ENCODE measurements at places on chromosomes 5 and 9.

GRCh38 chr5:172700365-172701290 is 59.6 kb downstream of the NEURL1B start:
- DNase-seq = no peak

GRCh38 chr5:174625591-174626350 is 98.6 kb upstream of the MSX2 start:
- DNase-seq = no peak

GRCh38 chr5:14790220-14790619 is 81.4 kb downstream of the ANKH start:
- DNase-seq = no peak

GRCh38 chr5:40743771-40744170 is 12.0 kb downstream of the TTC33 start:
- no peak for DNase-seq

GRCh38 chr5:40165789-40166728 is 513.7 kb upstream of the PTGER4 start:
- DNase-seq = no peak

- DNase-seq = peak; percentile 3
Observed at GRCh38 chr5:117454716-117455212, 880.1 kb upstream of the SEMA6A start.

- peak; percentile 53 for DNase-seq
Observed at GRCh38 chr5:149240354-149240998, 31.2 kb upstream of the AFAP1L1 start.

DNA sequence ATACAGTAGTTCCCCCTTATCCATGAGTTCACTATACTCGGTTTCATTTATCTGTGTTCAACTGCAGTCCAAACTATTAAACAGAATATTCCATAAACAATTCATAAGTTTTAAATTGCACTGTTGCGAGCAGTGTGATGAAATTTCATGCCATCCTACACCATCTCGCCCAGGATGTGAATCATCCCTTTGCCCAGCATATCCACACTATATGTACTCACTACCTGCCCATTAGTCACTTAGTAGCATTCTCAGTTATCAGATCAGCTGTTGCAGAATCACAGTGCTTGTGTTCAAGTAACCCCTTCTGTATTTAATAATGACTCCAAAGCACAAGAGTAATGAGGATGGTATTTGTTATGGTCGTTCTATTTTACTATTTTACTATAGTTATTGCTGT is 51.5 kb downstream of the SHOC1 start:
- no peak for DNase-seq

GRCh38 chr9:6711403-6711802 is 46.4 kb upstream of the KDM4C start:
- DNase-seq = no peak

GRCh38 chr5:80092486-80093107 is 57.4 kb downstream of the THBS4 start:
- no peak for DNase-seq

DNA sequence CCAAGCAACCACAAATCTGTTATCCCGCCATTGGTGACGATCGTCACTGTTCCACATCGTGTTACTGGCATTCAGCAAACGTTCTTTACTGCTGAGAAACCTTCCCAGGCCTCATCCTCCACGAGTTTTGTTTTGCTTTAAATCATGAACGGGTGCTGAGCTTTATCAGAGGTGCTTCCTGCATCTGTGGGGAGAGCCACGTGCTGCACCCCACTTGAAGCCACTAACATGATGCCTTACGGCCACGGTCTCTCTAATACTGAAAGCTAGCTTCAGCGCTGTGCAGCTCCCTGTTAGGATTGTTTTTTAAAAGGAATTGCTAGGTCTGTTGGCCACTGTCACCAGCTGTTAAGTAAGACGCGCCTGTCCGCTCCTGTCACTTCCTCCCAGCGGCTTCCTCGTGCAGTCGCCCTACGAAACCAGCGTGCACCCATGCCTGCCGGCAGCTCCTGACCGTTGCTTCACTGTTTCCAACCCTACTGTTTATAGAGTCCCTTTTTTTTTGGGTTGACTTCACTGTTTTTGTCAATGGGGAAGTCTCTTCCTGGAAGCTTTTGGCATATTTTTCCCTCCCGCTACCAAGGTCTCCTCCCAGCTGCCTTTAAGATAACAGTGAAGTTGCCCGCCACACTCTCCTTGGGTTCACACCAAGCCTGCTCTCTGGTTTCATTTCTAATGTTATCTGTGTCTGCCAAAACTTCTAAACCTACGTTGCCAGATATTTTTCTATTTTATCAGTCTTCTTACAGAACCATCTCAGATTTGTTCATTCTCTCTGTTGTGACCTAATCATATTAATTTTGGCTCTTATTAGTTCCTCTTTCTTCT is 20.3 kb downstream of the LPCAT1 start:
- no peak for DNase-seq

DNA sequence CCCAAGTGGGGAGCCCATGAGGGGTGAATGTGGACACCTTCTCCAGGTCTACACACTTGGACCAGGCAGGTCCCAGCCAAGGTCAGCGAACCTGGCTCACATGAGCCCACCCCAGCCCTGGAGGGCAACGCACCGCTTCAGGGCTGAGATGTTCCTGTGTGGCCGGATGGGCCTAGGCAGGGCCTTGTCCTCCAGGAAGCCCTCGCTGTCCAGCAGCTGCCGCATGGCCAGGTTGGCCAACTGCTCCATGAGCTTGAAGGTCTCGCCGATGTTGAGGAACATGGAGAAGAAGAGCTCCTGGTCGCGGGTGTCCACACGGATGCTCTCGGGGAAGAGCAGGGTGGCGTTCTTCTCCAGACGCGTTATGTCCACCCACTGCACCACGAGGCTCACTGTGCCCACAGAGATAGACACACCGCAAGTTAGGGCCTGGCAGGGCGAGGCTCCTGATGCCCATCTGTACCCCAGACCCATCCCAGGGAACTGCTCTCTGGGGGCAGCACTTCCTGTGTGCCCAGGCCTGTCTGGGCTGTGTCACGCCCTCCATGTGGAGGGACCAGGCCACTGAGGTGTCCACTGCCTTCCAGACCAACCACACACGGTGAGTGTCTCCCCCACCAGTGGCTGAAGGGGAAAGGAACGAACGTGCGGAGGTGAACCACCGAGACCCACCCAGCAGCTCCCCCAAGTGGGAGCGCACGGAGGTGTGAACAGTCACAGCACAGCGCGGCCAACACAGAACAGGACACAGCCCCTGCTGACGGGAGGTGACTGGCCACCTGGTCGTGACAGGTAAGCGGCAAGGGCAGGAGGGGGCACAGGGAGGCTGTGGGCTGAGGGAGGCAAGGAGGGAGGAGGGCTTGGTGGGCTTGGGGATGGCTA is 14.4 kb downstream of the TBC1D9B start:
- no peak for DNase-seq

GRCh38 chr5:136120529-136120928 is 12.1 kb upstream of the SMAD5 start:
- DNase-seq = no peak

DNA sequence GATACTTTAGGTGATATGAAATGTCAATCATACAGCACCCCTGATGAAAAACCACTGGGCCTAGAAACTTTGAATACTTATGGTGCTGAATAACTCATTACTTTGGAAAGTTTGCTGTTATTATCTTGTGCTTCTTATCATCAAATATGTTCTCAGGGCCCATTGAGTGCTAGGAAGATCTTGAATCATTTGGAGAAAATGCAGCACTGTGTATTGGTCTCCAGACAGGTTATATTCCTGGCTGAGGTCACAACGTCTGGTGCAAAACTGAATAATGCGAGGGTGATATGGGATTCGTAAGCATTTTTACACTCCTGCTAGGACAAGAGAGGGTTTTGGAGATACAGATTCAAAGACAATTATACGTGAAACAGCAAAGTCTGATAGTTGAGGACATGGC is 249.4 kb upstream of the TNC start:
- no peak for DNase-seq

GRCh38 chr9:98135558-98135934 is 16.5 kb upstream of the TRIM14 start:
- DNase-seq = no peak

DNA sequence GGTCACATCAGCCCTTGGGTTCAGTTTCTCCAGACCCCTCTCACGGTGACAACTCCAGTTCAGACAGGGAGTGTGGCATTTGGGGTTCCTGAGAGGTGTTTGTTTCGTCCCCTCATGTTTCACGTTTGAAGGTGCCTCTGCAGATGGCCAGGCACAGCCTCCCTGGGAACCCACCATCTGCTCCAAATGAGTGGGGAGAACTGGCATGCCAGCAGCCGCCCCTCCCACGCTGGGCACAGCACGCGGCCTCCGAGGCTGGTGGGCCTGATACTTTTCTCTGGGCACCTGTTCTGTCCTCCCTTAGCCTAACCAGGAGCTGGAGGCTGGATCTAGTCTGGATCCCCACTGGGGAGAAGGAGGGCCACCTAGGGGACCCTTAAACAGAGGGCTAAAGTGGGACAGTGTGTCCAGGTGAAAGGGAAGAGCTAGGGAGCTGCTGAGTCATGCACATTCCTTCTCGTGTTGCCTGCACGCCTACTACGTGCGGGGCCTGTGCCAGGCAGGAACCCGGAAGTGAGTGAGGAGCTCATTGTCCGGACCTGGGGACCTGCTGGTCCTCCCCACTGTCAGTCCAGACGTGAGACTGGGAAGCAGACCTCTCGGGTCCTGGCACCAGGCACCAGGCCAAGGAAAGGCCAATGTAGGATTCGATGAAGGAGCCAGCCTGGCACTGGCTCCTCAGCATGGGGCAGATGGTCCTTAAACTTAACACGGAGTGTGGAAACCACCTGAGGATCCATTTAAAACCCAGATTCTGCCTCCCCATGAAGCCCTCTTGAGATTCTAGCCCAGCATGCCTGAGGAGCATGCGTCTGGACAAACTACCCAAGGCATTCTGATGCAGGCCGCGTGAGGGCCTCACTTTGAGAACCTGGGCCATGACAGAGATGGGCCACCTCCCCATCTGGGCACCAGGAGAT is 11.7 kb downstream of the DNM1 start:
- no peak for DNase-seq

DNA sequence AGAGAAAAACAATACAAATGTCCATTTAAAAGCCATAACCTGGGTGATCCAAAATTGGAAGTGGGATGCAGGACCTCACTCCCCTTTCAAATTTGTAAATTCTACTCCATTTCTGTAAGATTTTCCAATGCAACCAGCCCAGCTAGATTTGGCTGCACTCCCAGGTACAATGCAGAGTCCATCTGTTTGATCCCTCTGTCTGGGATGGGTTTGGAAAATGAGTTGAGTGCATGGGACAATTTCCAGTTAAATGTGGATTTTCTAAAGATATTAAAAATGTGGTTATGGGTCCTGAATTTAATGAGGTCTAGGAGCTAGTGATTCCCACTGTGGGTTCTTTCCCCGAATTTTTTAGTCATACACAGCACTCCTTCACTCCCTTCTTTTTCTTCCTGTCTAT is 104.0 kb upstream of the ATP10B start:
- no peak for DNase-seq

DNA sequence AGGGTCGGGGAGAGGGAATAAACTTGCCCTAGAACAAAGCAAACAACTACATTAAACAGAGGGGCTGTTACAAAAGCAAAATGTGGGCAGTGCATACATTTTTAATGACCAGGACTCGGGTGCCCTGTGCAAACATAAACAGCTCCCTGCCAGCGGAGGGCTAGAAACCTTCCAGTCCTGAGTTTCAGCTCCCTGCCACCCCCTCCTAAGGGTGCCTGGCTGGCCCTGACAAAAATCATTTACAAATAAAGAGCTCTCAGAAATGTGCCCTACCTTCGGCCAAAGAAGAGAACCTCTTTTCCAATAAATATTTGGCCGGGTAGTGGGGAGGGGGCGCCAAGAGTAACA is 29.5 kb downstream of the FOXD1 start:
- DNase-seq = no peak

DNA sequence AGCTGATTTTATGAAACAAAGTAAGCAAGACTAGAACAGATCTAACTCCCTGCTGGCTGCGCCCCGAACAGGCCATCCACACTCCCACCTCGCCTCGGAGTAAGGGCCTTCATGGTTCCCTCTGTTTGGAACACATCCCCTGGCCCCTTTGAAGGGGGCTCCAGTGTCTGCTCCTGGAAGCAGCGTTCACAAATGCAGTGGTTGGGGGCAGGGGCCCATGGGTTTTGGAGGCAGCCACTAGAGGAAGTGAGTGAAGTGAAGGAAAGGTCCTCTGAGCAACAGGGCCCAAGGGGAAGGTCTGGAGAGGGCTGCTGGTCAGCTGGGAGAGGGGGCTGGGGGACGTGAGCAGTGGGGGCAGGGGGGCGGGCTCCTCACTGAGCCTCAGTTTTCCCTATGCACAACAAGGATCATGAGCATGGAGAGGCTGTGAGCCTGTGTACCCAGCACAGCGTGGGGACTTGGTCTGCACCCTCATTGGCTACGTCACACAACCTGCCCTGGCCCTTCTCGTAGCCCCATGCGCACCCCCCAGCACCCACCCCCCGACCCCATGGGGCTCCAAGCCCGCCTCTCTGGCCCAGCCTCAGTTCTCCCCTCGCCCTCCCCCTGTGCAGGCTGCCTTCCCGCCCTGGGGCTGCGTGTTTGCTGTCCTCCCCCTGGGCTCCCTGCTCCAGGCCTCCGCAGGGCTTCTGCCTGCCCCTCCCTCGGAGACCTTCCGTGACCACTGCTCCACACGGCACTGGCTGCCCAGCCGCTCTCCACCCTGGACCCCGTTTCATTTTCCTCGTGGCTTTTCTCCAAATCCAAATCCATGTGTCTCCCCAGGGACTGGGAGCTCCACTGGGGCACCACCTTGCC is 39.5 kb downstream of the RASGEF1C start:
- no peak for DNase-seq

DNA sequence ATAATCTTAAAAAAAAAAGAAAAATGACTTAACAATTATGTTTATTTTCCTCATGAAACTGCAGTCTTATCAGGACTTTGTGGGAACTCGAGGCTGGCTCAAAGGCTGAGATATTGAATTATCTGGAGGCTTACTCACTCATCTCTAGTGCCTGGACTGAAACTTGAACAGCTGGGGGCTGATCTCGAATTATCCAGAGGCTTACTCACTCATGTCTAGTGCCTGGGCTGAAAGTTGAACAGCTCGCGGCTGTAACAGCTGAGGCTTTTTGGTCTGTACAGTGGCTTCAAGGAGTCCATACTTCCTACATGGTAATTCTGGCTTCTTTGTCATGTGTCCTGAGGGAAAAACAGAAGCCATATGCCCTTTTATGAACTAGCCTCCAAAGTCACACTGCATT is 371.9 kb downstream of the CETN3 start:
- no peak for DNase-seq

Data from activated naive CD8-positive, alpha-beta T cell treated with anti-CD3 and anti-CD28 coated beads, Interleukin-2, amount 50 U/mL, for 16 hours (primary cell).